Neuronal stem cell (in vitro differentiated cells): ENCODE measurements at places on chromosomes 2 and 18.

DNA sequence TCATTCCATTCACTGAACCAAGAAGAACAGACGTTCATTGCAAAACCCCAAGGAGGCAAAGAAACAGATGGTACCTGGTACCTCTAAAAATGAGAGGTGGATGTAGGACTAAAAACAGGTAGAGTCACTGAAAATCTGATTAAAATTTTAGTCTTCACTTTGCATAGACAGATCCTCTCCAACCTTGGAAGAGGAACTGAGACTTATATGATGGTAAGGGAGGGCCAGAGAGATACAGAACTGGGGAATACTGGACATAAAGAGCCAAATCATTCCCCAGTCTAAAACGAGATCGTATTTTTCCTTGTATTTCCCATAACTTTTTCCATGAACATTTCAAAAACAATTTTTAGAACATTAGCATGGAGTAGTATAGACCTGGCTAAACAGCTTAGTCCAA is 59.7 kb upstream of the SPOPL start:
- no peak for DNase-seq

- DNase-seq, result no peak
Measured at GRCh38 chr2:5937851-5938565, 245.8 kb downstream of the SOX11 start.

GRCh38 chr2:217360781-217361482 is 501.1 kb upstream of the TNP1 start:
- no peak for DNase-seq

GRCh38 chr2:3465844-3466481 is 53.4 kb downstream of the ADI1 start:
- DNase-seq, result no peak

DNA sequence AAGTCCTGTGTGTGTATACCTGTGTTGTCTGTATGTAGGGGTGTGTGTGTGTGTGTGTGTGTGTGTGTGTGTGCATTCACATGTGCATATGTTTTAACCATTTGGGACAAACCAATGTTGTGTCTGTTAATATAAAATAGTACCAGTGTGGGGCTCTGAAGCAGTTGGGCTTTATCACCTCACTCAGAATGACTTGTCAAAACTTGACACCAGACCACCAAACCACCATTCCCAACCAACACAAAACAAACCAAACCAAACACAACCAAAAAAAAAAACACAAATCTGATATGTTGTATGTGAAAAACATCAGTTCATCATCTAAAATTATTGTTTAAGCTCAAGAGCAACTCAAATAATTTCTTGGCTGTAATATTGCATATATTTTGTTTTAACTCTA is 42.1 kb downstream of the CALCRL start:
- DNase-seq, result no peak

DNA sequence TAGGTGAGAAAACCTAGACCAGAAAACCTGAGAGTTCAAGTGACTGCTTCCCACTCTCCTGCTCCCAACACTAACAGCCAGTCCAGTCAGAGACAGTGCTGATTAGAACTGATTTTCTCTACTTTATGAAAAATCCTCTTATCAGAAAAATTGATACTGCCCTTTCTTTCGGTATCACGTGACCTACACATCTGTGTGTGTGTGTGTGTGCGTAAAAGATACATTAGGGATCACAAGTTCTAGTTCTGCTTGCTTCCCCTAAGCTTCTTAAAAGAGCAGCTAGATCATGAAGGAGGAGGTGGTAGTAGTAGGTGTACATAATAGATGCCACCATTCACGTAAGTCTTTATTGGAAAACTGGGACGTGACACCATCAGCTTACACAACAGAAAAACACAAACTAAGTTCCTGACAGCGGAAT is 1.5 kb downstream of the ARL5A start:
- DNase-seq, result no peak

DNA sequence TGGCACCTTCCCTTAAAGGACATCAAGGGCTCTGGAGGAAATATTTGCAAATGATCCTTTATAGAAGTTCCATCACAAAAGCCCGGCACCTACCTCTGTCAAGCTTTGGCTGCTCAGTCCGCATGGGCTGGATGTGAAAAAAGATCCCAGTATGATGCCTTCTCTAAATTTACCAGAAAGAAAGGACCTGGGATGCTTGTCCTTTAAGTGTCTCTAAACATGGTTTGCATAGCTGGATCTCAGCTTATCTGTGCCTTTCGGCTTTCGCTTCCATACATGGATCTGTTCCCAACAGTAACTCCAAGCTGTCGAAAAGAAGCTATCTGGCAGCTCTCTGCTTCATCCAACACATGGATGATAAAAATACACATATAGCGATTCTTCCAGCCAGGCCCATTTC is 60.4 kb upstream of the SLC8A1 start:
- no peak for DNase-seq
